Bronchial epithelial cell (primary cell): ENCODE measurements at places on chromosomes 2 and 18. TPM values are rescaled to one million over a fixed set of nuclear protein-coding genes. Genes with fewer than 3 reads are reported as not detected.

Gene TMEM37
- 0.26 TPM in 1 of 2 replicates, not detected in the other for total RNA-seq

Gene MYO1B
- 247 and 311 TPM in 2 replicates for total RNA-seq

Gene TUBB8B
- not detected in 2 replicates for total RNA-seq

Gene VWA3B
- total RNA-seq: 0.13 TPM in 1 of 2 replicates, not detected in the other

Gene NT5C1B
- not detected in 2 replicates for total RNA-seq

Gene BOLL
- total RNA-seq: not detected in 2 replicates

Gene DUSP19
- under 0.01 and 0.38 TPM in 2 replicates for total RNA-seq

Gene PTH2R
- under 0.01 and 0.13 TPM in 2 replicates for total RNA-seq

GRCh38 chr18:70172225-70172624 lies 33.3 kb downstream of the RTTN start:
- DNase-seq: peak; percentile 12

- peak; percentile 72 for DNase-seq
Measured at GRCh38 chr18:9971313-9971920, 57.6 kb downstream of the VAPA start.

DNA sequence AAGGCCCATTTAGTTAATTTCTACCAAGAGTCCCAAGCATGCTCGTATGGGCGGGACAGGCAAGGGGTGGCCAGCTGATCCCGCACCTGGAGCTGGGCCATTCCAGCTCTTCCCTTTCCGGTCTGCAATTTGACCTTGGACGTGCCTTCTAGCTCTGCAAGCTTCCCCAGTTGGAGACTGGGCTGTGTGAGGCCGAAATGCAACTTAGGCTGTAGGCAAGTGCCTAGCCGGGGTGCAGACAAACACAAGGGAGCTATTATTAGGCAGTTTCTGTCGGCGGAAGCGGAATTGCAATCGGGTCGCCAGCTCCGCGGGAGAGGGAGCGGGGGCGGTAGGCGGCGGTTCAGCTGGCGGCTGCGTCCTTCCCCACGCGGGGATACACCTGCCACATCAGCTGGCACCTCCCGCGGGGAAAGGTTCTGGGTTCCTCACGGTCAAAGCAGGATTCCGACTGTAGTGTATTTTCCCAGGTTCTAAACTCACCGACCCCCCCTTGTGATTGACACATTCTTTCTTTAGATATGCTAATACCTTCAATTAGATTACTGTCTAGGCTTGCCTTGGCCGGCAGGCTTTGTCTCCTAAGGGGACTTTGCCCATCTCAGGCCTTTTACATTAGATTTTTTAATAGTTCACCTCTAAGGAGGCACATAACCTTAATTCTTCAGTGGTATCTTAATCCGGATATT lies 17.1 kb upstream of the ZNF532 start:
- DNase-seq: peak; percentile 46

GRCh38 chr2:220174826-220175225 lies 547.4 kb downstream of the SLC4A3 start:
- no peak for DNase-seq

- DNase-seq: no peak
Measured at GRCh38 chr18:36130039-36130831, 536 bp downstream of the ELP2 start.

DNA sequence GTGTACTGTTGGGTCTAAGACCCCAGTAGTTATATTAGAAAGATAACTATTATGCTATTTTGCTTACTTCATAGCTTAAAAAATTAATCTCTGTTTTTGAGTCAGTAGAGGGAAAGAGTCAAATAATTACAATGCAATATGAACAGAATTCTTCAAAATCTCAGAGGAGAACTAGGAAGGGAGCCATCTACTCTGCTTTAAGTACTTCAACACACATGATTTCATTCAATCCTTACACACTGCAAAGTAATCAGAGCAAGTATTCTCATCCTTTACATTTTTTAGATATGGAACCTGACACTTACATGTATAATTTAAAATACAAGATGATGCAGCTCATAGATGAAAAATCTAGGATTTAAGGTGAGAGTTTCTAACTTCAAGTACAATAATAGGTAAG lies 27.7 kb downstream of the COL5A2 start:
- DNase-seq: no peak

DNA sequence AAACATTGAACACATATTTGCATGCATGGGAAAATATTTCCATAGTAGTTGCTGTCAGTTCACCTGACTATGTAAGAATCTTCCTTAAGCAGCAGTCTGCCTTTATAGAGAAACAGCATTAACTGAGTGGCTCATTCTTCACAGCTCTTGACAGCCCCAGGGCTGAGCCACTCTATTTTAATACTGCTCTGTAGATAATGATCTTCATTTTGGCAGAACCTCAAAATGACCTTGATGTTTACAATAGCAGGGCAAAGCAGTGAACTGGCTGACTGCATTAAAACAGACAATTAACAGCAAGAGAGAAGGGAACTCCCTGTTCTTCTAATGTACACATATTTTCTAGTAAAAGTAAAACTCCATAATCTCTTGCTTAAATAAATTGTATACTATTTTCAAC lies 580.6 kb upstream of the SOX11 start:
- DNase-seq: no peak

DNA sequence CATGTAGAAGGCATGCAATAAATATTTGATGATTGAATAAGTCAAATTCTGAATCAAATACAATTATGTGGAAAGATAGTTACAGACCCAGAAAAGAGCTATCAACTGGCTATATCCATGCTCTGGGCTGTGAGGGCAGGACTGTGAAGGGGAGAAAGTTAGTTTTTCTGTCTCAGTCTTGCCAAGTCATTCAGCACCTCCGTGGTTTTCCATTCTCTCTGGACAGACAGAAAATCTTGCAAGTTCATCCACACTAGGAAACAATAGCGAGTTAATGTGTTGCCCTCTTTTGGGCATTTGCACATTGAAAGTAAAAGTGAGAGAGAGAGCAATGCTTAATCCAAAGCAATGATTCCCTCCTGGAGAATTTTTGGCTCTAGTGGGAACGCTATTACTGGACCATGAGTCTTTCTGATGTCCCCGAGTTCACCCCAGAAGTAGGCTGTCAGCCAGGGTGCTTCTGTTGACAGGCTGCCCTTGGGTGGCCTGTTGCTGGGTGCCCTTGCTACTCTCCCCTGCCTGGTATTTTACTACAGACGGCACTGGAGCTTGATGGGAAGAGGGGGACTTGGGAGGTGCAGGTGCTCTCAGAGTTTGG lies 238.3 kb downstream of the LOXHD1 start:
- DNase-seq: no peak

DNA sequence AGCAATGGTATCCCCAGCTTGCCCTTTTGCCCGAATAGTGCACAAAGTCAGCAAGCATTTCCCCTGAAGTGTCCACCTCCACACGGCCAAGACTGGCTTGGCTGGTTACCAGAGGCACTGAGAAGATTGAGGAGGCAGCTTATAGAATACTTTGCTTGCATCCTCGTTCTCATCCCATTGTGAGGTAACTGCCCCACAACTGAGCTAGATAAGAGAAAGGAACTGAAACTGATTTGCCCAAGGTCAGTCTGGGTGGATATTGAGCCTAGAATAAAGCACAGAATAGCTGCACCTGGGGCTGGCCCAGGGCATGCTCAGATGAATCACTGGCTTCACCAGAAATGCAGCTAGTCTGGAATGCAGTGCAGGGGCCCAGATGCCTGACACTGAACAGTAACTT lies 32.7 kb upstream of the MAP4K3 start:
- DNase-seq: peak; percentile 70

DNA sequence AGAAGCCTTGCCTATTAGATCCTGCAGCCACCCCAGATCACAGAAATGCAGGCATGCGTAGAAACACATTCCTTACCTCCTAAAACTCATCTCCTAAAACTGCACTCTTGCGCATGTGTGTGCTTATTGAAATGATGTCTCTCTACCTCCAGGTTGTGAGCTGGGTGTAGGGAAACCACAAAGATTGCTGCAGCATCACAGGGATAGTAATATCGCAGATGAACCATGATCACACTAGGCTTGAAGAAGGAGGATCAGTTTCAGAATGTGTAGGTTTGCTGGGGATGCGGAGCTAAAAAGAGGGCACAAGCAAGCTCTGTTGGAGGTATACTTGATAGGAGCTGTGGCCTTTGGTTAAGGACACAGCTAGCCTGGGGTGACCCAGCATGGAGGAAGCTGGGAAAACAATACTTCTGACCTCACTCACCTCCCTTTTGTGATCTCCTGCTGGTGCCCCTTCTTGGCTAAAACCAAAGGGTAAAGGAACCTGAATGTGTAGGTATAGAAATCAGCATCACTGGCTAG lies 118.8 kb downstream of the SETBP1 start:
- DNase-seq: no peak

DNA sequence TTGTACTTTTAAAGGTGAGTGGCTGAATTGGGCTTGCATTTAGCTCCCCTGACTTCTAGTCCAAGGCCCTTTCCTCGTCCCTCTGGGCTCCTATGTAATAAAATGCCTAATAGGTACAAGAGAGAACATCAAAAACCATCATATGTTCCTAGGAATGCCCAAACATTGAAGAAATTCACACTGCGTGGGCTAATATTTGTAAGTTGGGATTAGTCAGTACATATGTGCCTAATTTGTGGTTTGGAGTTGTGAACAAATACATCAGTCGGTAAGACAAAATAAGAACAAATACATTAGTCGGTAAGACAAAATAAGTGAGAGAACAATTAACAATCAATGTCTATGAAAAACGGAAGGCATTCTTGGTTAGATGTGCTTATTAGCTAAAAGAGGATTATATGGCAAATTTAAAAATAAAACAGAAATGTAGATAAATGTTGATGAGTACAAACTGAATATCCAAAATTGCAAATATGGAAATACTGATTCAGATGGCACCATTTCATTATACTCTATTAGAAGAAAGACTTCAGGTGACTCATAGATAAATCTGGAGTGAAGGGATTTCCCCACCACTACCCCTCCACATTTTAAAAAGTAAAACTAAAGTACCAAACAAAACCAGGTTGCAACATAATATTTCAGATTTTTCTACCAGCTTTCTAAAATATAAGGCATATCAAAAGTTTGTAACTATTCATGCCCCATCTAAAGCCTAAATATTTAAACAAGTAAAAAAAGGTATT lies 325.4 kb downstream of the ZEB2 start:
- no peak for DNase-seq

DNA sequence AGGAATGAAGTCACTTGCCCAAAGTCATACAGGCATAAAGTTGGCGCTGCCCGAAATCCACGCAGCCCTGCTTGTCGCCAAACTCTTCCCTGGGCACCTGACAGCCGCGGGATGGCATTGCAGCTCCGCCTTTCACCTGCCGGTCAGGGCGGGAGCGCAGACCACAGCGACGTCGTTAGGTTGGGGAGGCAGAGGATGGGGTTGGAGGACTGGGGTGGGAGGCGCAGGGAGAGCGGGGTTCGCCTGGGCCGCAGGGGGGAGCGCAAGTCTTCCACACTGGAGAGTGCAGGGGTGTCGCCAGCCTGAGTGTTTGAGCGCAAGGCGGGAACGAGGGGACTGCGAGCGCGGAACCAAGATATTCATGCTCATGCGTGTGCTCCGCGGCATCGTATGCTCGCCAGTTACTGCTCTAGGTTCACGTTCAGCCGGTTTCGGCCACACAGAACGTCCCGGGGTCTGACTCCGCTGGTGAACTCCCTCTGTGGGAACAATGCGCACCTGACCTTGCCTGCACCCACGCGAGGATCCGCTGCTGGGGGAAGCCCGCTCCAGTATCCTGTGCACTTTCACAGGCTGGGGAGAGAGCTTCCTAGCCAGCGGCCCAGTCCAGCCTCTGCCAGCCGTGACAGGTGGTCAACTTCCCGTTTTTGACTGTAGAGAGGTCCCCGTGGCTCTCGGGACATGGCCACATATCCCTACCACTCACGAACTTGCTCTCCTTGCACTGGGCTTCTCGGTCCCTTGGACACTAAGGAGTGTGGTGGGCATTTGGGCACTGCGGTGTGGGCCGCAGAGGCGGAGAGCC lies 767 bp upstream of the NPPC start:
- DNase-seq: peak; percentile 26

GRCh38 chr2:237258615-237259014 lies 155.3 kb downstream of the COL6A3 start:
- no peak for DNase-seq

DNA sequence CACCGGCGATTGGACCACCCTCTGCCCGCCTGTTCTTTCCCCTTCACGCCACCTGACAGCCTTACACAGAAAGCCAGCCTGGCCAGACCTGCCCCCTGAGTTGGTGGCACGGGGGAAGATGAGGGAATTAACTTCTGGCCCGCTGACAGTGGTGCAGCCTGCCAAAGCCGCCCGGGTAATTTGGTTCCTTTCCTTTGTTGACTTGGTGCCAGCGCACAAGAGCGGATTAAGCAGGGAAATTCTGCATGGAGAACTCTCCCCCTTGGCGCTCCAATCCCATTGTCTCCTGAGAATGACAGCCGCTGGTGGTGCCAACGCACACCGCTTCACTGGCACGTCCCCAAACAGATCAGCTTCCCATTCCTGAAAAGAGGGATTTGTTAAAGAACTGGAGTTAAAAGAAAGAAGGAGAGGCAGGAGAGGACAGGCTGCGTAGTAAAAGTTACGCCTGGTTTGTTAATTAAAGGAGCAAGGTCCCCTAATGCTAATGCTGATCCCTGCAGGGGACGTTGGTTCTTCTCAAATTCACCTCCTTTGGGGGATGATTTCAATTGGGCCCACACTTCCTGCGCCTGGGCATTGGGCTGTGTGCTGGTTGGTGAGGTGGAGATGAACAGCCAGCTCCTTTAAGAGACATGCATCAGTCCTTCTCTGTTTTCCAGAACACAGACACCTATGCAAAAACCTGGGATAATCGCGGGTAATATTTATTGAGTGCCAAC lies 286.8 kb downstream of the MYCN start:
- DNase-seq: no peak

DNA sequence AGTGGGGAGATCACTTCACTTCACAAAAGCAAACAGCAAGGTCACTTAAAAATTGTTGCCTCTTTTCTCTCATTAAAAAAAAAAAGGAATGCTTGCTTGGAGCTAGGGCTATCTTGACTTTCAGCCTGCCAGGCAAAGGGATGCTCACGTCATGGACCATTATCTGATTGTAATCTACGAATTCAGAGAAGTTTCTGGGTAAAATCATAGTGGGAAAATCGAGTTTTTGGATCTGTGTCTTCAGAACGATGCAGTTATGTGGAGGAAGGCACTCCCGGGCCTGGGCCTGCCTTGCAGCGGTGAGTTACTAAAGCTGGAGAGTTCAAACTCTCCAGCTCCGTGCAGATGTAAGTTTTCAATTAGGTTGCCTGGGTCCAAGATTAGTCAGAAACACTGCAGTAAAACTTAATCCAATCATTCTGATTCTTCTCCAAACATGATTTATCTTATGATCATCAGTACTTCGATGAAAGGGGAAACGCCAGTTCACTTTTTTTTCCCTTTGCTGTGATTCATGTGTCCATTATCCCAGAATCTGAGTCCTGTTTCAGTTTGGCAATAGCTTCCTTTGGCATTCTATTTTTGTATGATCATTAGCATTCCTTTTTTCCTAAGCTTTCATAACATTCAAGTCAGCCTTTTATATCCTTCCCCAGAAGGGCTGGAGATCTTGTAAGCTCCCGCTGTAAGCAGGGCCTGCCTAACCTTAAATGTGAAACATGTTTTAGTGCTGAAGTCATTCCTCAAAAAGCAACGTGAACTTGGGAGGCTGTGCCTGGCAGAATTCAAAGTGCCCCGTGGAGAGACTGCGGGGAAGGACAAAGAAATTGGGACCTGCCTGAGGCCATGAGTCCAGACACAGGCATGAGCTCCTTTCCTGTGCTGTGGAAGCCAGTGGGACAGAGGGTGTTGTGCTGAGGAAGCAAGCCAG lies 119.3 kb upstream of the TWIST2 start:
- peak; percentile 15 for DNase-seq
